ENCODE measurements at places on chromosomes 12 and 14.

- DNase-seq, result no peak
Measured at GRCh38 chr12:54019091-54019811, 9.0 kb upstream of the HOXC6 start.

- DNase-seq, result no peak
Measured at GRCh38 chr14:35133542-35134328, 11.4 kb downstream of the PRORP start.

DNA sequence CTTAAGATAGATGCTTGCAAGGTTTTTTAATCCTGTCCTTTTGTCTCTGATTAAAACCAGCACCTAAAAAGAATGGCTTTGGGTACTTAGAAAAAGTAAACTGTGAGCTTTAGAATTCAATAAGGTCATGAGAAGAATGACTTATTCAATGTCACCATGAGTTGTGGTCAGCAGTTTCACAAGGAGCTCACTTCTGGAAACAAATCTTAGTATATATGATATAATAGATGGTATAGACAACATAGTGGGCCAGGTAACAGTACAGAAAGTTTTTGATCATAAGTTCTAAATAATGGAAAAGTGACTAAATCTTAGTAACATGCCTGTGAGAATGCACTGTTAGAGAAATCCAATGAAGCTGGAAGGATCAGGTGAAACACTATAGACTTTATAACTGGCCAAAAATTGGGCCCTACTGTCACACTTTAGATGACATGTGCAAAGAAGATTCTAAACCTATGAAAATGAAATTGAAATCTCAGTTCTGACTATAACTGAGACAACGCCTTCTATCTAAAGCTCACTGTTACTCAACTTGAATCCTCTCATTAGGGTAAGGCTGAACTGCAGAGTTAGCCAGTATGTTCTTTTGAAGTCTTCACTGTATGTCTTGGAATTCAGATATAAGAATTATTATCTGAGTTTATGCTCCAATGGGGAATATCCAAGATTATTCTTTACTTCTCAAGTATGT, 42.4 kb upstream of the RAD51AP1 start:
- DNase-seq, result no peak

DNA sequence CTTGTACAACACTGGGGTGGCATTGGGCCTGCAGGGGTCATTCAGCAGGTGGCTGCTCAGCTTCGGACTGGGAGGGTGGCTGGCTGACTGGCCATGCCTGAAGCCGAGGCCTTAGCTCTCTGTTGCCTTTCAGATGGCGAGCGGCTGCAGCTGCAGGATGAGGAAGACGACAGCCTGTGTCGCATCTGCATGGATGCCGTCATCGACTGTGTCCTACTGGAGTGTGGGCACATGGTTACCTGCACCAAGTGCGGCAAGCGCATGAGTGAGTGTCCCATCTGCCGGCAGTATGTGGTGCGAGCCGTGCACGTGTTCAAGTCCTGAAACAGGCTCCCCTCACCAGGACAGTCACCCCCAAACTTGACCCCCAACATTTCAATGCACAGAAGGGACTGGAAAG, 23.3 kb downstream of the RNF34 start:
- no peak for DNase-seq

DNA sequence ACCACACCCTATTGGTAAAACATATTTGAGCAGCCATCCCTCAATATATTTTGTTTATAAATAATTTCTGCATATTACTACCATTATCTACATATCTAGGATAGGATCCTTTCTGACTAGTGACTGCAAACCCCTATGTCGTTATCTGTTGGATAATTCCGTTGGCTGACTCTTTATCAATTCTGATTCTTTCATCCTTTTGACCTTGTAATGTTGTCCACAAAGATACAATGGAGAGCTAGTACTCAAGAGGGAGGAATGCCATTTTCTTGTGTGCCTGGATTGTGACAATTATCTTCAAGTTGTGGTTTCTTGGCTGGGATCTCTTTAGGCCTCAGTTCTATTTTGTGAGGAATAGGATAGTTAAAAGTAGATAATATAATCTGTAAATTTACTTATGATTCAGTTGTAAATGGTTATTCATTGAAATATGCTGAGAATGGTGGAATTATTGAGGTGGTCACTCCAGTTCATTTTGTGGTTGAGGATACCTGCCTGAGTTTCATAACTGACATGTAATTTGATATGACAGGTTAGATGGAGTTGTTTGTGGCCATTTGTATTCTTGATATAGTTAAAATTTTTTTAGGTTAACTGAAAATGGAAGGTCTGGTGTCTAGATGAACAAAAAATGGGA, 10.1 kb downstream of the CHST11 start:
- no peak for DNase-seq
